Posterior vena cava (tissue), 2 donors: ENCODE measurements at places on chromosomes 13 and 19.

DNA sequence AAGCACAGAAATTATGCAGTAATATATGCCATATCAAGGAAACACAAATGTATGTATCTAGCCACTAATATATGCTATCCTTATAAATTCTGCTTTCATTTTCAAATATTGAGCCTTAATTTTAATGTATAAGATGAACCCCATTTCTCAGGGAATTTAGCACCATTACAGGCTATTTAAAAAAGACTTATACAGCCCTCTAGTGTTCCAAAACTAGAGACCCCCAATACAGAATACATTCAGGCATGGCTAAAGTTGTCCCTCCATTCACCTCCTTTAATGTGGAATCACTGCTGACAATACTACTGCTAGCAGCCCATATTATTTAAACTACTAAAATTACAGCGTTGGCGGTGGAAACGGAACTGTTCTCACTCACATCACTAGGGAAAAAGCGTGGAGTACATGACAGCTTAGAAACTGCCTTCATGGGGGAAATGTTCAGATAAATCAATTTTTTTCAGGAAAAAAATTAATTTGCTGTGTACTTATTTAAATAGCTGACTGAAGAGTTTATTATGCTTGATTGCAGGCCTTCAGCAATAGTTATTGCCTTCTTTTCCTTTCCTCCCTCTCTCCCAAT is 541.0 kb downstream of the PCDH9 start:
- no peak for DNase-seq

- DNase-seq: no peak
Observed at GRCh38 chr19:13024951-13025697, 29.8 kb downstream of the NFIX start.

DNA sequence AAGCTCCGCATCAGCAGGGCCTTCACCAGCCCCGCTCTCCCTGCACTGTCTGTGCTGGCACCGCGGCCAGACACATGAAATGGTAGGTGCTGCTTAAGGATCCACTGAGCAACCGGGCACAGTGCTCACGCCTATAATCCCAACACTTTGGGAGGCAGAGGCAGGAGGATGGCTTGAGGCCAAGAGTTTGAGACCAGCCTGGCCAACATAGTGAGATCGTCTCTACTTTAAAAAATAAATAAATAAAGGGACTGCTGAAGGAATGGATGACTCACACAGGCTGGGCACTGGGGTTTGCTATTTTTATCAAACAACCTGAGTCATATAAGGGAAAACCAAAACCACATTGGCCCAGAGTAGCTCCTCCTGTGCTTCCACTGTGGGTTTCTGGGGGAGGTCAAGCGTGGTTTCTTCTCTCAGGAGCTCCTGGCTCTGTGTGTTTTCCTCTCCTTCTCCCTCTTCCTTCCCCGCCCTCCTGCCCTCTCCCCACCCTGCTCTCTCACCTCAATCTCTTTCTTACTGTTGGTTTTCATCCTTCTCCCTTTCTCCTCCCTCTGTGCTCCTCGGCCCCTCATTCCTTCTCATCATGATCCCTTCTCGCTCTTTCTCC is 21.3 kb downstream of the VRK3 start:
- DNase-seq: peak; percentile 84

DNA sequence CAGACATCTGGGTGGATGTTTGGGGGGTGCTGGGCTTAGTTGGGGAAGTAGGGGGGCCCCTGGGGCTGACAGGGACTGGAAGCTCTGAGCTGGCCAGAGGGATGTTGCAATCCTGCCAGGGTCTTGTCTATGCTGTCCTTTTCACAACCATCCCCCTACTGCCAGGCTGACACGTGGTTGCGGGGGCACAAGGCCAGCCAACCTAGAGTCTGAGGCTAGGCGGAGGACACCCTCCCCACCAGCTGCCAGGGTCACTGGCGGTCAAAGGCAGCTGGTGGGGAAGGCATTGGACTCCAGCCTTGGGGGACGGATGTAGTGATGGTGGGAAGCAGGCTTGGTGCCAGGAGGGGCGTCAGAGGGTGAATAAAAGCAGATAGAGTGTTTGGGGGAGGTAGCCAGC is 1.6 kb upstream of the APOC1 start:
- no peak for DNase-seq

DNA sequence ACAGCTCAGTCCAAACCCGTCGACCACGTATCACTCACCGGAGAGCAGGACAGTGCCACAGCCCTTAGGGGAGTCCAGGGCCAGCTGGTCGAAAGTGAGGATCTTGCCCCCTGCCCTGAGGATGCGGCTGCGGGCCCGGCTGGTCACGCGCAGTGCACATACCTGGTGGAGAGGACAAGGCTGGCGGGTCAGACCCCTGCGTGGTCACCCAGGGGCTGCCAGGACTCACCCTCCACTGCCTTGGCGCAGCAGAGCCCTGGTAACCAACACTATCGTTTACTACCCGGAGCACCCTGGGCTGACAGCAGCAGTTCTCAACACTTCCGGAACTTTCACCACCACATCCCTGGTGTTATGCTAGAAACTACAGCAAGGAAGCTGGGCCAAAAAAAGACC is 1.2 kb upstream of the FAM83E start:
- no peak for DNase-seq

- no peak for DNase-seq
Observed at GRCh38 chr13:29502391-29503008, 93.0 kb downstream of the SLC7A1 start.

- no peak for DNase-seq
Observed at GRCh38 chr19:49920624-49921363, 8.2 kb upstream of the ATF5 start.

- no peak for DNase-seq
Observed at GRCh38 chr19:47302249-47302648, 7.4 kb upstream of the C5AR1 start.

DNA sequence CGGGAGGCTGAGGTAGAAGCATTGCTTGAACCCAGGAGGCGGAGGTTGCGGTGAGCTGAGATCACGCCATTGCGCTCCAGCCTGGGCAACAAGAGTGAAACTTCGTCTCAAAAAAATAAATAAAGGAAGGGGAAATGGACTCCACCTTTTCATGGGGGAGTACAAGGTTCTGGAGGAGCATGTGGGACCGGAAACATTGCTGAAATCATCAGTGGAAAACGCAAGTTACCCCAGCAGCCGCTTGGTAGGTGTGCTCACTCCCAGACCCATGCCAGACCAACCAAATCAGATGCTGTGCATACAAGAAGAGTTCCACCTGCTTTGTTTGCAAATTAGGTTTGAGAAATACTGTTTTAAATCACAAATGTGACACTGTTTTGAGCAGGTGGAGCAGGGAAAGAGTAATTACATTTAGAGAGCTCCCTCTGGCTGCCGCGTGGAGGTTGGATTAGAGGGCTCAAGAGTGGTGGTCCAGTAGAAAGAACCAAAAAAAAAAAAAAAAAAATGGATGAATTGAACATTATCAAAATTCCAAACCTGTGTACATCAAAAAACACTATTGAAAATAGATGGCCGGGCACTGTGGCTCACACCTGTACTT is 4.9 kb downstream of the ERICH4 start:
- DNase-seq: no peak

DNA sequence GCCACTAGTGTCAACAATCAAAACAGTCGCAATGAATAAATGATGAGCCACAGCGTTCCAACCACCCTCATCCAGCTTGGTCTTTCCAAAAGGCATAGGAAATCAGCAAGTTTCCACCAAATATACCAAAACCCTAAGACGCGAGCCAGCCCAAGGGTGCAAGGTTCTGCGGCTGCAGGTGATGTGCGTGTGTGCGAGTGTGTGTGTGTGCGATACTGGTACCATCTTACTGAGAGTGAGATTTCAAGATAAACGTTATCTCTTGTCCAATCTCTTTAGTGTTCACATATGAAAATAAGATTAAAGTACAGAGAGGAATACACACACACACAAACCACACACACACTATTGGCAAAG is 895 bp upstream of the TRPC4 start:
- no peak for DNase-seq

GRCh38 chr19:32318884-32319520 is 26.4 kb upstream of the ZNF507 start:
- DNase-seq: no peak

DNA sequence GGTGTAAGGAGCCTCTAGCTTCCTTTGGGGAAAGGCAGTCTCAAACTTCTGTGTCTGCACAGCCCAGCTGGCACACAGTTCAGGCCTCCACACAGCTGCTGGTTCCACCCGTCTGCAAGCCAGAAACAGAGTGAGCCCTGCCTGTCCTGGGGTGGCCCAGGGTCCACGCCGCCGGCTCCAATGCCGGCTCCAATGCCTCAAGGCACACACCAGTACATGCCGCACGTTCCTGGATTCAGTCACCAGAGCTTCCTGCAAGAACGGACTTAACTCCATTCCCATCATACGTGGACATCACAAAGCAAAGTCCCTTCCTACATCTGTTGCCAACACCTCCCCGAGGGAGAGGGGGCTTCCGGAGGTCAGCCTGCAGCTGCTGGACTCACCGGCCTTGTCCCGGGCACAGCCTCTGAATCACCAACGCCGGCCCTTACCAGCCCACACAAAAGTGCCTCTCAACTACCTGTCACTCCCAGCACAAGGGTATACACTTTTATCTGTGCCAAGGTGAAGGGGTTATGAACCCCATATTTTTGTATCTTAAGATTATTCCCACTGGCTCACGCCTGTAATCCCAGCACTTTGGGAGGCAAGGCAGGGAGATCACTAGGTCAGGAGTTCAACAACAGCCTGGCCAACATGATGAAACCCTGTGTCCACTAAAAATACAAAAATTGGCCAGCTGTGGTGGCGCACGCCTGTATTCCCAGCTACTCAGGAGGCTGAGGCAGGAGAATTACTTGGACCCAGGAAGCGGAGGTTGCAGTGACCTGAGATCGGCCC is 8.5 kb downstream of the SH3GL1 start:
- peak; percentile 89 for DNase-seq

DNA sequence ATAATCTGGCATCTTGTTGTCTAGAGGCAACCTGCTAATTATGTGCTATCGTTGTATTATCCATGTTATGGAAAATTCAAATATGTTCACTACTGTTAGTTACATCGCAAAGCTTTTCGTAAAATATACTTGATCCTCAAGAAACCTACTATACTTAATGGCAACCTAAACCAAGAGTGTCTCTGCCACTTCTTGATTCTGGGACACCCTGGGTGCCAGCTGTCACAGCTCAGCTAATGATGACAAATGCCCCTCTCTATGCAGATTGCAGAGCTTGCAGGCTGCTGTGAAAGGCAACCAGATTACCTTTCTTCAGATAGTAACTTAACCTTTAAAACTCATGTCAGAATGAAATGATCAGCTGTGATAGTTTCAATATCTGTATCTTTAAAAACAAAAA is 8.9 kb upstream of the MAB21L1 start:
- no peak for DNase-seq

GRCh38 chr19:24033963-24034342 is 53.0 kb upstream of the ZNF254 start:
- peak; percentile 85 for DNase-seq

DNA sequence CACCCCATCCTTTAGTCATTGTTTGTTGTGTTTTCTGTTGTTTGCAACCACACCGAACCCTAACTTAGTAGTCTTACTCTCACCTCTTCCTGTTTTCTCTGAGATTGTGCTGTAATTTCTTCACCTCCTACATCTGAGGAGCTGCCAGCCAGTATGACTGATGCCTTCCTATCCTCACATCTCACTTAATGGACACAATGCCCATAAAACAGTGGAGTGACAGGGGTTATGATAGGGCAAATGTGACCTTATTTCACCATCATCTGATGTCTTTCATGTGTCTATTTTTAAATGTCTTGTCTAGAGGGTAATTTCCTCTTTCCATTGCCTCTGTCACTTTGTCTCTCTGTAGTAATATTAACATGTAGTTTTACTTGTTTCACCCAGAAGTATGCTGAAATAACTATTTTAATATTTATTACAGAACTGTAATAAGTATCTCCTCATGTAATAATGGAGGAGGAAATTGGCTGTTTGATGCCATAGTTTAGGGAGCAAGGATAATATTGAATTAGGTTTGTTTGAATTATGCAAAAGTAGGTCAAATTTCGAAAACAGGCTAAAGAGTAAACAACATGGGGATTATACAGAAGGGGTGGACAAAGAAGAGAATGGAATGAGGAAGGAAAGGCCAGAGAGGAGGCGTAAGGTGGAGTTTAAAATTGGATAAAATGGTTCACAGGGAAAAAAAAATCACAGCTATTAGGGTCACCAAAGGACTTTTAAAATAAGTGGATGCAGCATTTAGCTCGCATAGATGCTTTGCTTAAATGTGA is 103.5 kb upstream of the SPRY2 start:
- no peak for DNase-seq

DNA sequence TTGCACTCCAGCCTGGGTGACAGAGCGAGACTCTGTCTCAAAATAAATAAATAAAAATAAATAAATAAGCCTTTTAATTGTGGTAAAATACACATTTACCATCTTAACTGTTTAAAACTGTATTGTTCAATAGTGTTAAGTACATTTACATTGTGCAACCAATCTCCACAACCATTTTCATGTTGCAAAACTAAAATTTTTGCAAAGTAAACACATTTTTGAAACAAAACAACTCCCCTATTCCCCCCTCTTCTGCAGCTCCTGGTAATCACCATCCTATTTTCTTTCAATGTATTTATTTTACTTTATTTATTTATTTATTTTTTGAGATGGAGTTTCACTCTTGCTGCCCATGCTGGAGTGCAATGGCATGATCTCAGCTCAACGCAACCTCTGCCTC is 5.8 kb upstream of the B9D2 start:
- no peak for DNase-seq

DNA sequence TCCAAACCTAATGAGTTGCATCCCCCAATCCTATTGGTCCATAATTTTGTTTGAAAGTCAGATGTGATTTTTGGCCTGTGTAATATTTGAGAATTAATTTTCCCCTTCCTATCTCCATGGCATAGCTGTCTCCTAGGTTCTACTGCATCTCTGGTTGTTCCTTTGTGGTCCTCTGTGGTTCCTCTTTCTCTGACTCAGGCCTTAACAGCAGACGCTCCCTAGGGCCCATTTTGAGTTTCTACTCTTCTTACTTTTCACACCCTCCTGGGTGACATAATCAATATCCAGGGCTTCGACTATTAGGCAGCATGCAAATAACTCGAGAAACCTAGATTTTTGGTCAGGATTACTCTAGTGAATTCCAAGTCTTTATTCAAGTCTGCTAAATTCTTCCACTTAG is 160.7 kb downstream of the RFC3 start:
- no peak for DNase-seq

- no peak for DNase-seq
Observed at GRCh38 chr19:4911314-4911713, 2.0 kb downstream of the UHRF1 start.

GRCh38 chr13:43422116-43422515 is 364.7 kb downstream of the ENOX1 start:
- DNase-seq: no peak

DNA sequence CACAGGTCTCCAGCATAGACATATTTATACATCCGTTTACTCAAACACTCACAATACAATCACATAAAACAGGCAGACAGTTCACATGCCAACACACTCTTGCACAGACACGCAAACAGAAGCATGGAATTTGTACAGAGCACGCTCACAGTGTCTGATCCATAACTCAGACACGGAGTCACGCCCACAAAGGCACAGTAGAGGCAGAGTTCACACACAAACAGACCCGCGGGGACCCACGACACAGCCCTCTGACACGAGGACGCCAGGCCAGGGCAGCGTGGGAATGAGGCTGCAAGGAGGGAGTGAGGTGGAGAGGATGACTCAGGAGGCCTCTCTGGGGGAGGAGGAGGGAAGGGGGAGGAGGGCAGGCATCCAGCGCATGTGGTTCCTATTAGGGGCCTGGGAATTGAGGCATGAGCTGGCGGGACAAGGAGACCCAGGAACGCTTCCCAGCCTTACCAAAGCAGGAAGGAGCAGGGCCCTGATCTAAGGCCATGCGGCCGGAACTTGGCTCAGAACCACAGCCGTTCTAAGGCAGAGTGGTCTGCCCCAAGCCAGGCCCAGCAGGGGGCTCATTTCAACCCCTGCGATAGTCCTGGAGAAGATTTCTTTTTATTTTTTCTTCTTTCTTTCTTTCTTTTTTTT is 9.1 kb upstream of the OLFM2 start:
- DNase-seq: peak; percentile 97
